ENCODE measurements at places on chromosomes 1 and 21.

DNA sequence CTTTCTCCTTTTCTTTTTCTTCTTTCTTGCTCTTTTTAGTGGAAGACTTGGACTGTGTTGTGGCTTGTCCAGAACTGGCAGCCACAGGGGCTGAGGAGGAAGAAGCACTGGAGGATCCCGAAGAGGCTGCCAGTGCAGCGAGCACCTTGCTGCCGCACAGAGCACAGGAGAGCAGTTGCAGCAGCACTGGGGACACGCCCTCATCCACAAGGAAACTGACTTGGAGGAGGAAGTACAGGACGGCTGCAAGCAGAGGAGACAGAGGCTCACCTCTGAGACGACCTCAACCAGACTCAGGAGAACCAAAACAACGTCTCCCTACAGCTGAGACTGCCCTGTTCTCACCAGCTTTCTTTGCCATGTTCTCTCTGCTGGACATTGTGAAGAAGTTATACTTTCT is 88.9 kb downstream of the UBR4 start:
- DNase-seq = no peak

GRCh38 chr1:99964806-99965205 is 5.0 kb upstream of the SLC35A3 start:
- DNase-seq = no peak

GRCh38 chr1:54240741-54241335 is 40.9 kb downstream of the MRPL37 start:
- DNase-seq = no peak

- no peak for DNase-seq
Observed at GRCh38 chr1:205259324-205259832, 31.6 kb downstream of the TMCC2 start.

DNA sequence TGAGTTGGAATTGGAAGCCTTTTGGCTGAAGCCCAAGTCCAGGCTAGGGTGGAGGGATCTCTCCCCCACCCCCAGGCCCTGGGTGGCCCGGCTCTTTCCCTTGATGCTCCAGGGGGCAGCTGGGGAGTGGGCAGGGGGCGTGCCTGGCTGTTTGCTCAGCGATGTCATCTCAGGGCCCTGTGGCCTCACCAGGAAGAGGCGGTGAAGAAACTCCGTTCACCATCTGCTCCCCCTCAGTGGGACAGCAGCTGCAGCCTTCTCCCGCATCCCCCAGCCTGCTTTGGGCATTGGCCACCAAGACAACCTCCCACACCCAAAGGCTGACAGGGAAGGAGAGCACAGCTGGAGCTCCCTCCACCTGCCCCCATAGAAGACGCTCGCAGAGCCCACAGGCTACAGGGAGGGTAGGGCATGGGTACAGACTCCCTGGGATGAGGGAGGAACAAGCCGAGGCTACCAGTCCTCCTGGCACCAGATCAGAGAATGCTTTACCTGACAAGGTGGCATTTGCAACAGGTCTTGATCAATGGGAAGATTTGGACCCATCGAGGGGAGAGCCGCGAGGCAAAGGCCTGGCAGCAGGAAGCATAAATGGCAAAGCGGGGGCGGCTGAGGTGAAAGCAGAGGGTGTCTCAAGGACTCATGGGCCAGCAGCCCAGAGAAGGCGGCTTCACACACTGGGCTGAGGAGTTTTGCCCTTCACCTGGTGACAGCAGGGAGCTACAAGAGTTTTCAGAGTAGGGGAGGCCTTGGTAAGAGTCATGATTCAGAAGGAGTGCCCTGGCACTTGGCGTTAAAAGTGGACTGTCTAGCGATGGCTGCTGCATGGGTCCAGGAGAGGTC is 6.5 kb upstream of the GUCA2A start:
- DNase-seq = no peak

DNA sequence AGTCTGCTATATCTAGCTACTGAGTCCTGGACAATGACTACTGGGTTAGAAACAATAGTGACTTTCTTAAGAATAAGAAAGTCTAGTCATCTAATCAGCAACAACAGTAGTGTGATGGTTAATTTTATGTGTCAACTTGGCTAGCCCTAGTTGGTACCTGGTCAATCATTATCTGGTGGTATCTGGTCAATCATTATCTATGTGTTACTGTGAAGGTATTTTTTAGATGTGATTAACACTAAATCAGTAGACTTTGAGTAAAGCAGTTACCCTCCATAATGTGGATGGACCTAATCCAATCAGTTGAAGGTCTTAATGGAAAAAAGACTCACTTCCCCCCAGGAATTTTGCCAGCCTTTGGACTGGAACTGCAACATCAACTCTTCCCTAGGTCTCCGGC is 312.6 kb downstream of the SIPA1L2 start:
- no peak for DNase-seq

DNA sequence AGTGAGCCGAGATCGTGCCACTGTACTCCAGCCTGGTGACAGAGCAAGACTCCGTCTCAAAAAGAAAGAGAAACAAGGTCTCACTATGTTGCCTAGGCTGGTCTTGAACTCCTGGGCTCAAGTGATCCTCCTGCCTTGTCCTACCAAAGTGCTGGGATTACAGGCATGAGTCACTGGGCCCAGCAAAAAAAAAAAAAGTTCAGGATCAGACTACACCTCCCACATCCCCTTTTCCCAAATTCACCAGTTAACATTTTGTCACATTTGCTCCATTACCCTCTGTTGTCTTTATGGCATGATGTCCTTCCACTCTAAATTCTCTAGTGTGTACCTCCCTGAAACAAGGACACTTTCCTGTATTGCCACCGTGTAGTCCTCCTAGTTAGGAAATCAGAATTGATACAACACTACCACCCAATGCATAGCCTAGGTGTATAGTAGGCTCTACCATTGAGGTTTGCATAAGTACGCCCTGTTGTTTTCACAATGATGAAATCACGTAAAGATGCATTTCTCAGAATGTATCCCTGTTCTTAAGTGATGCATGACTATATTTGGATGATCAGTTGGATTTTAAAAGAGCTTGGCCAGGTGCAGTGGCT is 10.7 kb downstream of the SPEN start:
- DNase-seq = no peak

GRCh38 chr1:172069534-172069933 is 228.2 kb downstream of the DNM3 start:
- DNase-seq = no peak

Measured in LoVo (cell line).